ENCODE measurements at places on chromosomes 4 and X.

- no peak for DNase-seq
Measured at GRCh38 chr4:37562592-37562991, 123.6 kb downstream of the RELL1 start.

DNA sequence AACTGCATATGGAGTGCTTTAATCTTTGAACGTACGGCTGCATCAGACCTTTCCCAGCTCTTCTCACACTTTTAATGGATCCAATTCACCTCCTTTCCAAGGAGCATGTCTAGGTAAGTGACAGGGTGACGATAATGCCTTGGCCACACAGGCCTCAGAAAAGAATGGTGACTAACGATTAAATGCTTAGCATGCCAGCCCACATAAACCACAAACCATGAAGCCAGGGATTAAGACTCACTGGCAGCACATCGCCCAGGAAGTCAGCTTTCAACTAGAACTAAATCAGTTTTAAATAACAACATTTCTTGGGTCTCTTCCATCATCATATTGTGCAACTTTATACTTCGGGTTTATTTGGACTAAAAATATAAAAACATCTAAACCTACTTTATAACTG lies 28.7 kb downstream of the INPP4B start:
- DNase-seq, result no peak

DNA sequence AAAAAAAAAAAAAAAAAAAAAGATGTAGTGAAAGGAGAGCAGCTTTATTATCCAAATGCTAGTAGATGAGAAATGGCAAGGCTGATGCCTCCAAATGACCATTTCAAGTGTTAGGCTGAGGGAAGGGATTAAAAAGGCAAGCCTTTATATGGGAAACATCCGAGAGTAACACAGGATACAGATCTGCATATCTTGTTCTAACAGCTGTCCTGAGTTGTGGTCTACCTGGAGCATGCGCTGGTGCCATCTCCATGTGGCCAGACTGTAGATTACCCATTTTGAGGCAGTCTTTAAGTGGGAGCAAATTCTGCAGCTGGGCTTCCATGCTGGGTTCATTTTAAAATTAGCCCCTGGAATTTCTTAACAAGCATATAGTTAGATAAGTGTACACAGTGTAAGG lies 26.0 kb upstream of the ELF2 start:
- no peak for DNase-seq

GRCh38 chr4:176134670-176135069 lies 60.7 kb downstream of the SPATA4 start:
- no peak for DNase-seq

DNA sequence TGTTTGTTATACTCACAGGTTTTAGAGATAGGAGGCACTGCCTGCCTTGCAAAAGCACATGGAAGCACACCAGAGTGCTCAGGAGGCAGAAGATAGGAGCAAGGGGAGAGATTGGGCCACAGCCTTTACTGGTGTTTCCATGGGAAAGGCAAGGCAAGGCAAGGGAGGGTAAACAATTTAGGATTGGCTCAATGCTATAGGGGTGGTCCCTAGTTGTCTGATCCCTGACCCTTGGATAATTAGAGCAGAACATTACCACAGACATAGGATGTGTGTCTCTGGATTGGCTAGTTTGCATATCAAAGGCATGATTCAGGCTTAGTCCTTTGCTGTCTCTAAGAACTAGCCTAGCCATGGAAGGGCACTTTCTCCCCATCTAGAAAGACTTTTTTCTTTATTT lies 36.1 kb downstream of the GRXCR1 start:
- no peak for DNase-seq

Data from adrenal gland (tissue), 19 donors.